GOT3 (cell line): ENCODE measurements at places on chromosomes 7 and 10.

- DNase-seq = no peak
Observed at GRCh38 chr10:68133523-68133922, 24.2 kb downstream of the MYPN start.

GRCh38 chr7:111855842-111856227 lies 293.5 kb upstream of the IMMP2L start:
- DNase-seq = no peak

- peak; percentile 57 for DNase-seq
Observed at GRCh38 chr10:122113161-122113944, 124.4 kb downstream of the TACC2 start.

- no peak for DNase-seq
Observed at GRCh38 chr10:84214612-84215235, 10.6 kb downstream of the LRIT2 start.

DNA sequence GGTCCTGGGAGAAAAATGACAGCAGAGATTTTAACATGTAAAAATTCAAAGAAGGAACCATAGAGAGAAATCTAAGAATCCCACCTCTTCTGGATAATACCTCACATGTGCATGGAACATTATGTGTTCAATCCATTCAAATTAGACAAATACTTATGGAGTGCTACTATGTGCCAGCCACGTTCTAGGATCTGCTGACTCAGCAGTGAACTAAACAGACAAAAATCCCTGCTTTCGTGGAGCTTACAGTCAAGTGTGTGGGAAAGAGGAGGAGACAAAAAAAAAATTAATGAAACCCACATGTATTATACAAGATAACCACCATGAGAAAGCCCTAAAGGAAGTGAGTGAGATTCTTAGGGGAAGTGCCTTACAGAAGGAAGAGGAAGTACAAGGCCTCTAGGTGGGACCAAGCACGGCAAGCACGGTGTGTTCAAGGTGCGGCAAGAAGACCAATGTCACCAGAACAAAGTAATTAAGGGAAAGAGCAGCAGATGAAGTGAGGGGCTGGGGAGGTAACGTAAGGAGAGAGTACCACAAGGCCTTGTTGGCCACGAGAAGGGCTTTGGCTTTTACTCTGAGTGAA lies 71.0 kb downstream of the SLC25A13 start:
- no peak for DNase-seq

DNA sequence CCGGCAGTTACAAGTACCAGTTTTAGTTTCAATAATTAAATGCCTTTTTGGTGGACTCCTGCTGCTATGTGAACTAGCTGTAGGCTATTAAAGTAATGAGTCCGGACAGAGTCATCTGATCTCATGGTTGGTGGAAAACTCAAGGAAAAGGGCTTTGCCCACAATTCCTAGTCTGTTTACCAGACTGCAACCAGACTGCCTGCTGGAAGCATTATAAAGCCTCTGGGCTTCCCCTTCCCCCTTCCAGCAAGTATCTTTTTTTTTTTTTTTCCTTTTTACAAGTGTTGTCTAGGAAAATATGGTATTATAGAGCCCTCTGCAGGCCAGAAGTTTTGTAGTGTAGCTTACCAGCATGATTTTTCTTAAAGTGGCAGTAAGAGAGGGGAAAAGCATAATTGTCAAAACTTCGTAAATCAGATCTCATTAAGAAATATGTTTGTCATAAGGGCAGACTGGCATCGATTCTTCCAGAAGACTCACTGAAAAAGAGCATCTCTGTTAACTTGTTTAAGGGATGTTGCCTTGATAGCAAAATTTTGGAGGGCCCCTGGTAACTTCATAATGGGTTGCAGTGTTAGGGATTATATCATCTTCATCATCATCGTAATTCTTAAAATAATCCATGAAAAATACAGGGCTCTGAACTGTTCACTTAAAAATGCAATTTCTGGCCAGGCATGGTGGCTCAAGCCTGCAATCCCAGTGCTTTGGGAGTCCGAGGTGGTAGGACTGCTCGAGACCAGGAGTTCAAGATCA lies 181.3 kb downstream of the TAX1BP1 start:
- peak; percentile 31 for DNase-seq

- no peak for DNase-seq
Observed at GRCh38 chr10:13334556-13334955, 13.5 kb downstream of the SEPHS1 start.

DNA sequence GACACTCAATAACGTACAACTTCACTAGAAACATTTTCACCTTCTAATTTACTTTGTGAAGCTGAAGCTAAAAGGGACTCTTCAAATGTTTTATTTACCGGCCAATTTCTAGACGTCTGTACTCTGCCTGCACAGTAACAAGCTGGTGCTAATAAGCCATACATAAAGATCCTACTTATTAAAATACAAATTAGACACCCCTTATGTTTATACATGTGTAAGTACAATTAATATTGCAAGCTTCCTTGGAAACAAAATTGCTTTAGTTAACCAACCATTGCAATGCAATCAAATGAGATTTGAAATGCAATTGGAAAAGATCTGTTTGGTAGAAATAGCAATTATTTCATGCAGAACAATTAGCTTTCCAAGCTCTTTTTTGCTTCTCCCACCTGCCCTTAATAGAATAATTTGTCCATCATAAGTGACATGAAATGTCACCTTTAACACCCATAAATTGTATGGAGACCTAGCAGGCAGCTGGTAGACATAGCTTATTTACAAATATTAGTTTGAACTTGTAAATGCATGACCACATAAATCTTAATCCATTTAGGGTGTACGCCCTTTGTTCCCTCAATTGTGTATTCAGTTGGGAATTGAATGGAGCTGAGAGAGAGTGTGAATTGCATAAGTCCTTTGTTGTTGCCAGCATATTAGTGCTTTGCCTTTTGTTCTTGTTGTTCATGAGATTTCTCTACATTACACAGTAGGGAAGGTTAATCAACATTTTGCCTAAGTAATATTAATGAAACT lies 277.1 kb downstream of the CACNA2D1 start:
- no peak for DNase-seq

DNA sequence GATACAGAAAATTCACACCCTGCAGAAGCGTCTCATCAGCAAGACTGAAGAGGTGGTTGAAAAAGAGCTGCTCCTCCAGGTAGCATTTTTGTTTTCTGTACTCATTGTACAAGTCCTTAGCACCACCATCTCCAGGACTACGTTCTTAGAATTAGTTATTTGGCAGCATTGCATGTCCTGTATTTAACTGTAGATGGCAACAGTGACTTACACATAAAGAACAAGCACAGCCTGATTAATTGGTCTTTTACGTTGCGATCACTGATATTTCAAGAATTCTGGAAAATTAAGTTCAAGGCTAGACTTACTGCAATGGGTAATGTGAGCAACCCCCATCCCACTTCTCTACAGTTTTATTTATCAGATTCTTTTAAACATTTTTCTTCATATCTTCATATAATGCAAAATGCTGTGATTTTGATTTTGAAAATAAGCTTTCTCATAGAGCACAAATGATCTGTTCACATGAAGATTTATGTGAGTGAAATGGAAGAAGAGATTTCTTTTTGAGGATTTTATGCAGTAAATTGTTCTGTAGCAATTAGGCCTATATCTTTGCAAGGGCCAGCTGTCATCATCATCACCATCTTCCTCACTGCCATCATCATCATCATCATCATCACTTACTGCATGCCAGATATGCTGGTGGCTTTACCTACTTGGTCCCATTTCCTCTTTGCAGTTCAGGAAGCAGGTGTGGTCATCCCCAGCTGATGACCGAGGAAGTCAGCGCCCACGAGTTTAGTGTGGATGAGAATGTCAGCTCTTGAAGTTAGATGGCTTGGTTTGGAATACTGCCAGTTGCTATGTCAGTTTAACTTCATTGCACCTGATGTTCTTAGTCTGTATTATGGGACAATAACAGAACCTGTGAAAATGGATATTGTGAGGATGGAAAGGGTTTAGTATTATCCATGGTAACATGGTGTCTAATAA lies 53.4 kb downstream of the CFAP58 start:
- no peak for DNase-seq

GRCh38 chr7:47504551-47505311 lies 77.2 kb downstream of the TNS3 start:
- no peak for DNase-seq

- no peak for DNase-seq
Observed at GRCh38 chr10:117464176-117464575, 78.4 kb upstream of the EMX2 start.

DNA sequence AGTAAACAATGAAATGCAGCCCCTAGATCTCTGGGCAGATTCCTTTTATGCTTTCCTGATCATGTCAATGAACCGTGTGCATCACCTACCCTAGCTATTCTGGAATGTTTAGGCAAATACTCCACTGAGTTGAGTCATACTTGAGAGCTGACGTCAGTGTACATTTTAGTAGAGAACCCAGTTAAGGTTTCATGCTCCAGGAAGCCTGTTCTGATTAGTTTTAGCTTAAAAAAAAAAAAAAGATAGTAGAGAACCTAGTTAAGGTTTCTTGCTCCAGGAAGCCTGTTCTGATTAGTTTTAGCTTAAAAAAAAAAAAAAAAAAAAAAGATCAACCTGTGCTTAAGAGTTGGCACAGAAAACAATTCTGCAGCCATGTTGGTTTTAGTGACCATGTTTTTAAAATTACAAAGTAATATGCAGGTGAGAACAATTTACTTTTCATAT lies 3.7 kb upstream of the MCU start:
- DNase-seq = no peak

DNA sequence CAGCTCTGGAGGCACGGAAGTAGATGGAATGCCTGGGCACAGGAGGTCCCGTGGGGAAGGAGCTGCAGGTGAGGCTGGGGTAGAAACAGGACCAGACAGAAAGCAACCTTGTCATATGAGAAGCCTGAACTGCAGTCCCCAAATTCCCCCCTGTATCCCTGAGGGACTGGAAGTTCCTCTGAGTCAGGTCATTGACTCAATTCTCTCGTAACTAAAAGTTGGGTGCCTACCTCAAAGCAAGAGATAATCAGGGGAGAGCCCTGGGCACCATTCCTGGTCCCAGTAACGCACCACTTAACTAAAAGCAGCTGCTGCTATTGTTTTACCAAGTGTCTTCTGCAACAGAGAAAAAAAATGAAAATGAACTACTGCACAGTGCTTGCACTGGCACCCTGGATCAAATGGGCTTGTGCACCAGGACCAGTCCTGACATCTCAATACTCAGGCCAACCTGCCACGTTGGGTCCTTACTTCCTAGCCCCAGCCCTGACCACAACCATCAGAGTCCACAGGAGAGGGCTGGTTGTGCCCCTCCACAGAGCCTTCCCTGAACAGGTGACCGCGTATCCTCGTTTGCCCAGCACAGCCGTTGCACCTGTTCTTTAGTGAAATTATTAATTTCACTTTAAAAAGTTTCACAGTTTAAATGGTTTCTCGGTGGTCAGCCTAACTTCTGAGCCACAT lies 79.3 kb downstream of the GRID1 start:
- DNase-seq = no peak

GRCh38 chr10:69202332-69202731 lies 17.8 kb upstream of the HKDC1 start:
- DNase-seq = no peak

DNA sequence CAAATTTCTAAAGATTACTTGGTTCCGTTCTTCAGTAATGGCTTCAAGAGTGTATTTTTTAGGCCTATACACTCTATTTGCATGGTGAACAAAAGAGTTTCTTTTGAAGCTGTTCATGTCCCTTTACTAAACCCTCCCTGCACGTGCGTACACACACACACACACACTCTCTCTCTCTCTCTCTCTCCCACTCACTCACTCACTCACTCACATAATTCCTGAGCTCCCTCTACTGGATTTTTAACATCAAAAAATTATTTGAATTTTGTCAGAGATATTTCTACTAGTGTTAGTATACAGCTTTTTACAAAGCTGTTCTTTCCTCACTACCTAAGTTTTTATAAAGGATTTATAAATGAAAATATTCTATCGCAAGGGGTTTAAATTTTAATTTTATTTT lies 85.9 kb downstream of the UBE3C start:
- DNase-seq = no peak

DNA sequence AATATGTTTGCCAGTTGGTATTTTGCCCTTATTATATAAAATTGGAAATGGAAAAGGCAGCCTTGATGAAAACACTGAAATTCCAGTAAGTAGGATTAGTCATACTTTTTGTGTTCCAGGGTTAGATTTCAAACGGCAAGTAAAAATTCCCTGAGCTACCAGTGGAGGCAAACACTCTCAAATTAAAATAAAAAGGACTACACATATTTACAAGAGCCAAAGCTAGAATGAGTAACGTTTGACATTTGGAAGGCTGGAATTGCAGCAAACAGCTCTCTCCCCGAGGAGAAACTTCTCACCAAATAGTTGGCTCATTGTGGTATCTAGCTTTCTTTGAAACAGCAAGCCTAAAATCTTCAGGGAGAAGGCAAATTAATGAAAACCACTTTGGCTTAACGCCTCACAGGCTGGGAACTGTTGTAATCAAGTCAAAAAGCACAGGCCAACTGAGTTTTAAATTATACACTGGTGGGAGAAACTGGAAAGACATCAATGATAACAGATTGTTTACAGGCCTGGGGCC lies 288.4 kb downstream of the SNX13 start:
- peak; percentile 9 for DNase-seq

DNA sequence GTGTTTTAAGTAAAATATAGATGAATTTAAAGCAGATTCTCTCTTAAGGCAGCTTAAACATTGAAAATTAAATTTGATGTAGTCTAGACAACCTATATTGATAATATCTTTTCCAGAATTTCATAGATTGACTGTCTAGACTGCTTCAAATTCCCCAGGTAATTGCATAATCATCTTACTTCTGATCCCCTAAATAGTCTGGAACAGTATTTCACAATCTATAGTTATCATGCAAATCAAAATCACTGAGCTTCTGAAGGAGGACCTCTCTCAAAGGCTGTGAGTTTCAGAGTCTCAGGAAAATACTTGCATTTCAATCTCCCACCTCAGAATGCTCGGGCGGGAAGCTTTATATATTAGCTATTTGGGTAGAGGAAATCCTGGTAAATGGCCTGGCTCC lies 87.3 kb downstream of the SEMA3A start:
- DNase-seq = no peak

DNA sequence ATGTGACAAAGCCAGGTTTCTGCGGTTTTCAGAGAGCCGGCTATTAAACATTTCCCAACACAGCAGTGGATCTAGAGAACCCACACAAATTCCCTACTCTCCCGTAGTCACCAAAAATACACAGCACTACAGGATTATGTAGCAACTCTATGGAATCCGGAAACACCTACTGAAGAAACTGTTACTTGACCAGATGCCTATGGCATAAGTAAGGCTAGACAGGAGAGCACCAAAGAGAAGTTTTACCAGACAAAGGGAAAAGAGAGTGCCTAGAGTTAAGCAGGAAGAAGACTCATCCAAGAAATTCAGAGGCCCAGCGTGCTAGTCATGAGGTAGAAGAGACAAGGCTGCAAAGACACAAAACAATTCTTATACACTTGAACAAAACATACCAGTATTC lies 321.1 kb downstream of the PARD3 start:
- no peak for DNase-seq

- DNase-seq = peak; percentile 53
Observed at GRCh38 chr7:73899731-73900142, 38.8 kb downstream of the TMEM270 start.

- no peak for DNase-seq
Observed at GRCh38 chr10:120969219-120969645, 118.1 kb downstream of the WDR11 start.

- no peak for DNase-seq
Observed at GRCh38 chr7:135886345-135887132, 90.6 kb downstream of the MTPN start.

GRCh38 chr10:6737080-6737641 lies 157.1 kb upstream of the PRKCQ start:
- no peak for DNase-seq
